ENCODE measurements at places on chromosomes 1 and 21.

GRCh38 chr1:240073097-240073496 lies 18.6 kb upstream of the FMN2 start:
- DNase-seq: no peak

- DNase-seq: no peak
Observed at GRCh38 chr1:42358791-42359190, 21.8 kb upstream of the RIMKLA start.

GRCh38 chr1:172761581-172762486 lies 102.9 kb downstream of the FASLG start:
- no peak for DNase-seq

DNA sequence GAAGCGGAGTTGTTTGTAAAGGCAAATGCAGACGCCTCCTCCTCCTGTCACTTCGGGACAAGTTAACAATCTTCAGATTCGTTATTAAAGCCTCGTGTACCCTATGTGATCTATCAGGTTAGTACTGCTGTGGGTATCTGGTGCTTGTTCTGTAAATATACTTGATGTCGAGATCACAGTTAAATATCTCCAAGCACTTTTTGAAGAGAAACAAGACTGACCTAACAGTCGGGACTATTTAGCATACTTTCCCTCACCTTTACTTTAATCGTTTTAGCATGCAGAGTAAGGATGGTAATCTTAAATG lies 710 bp downstream of the KLHL20 start:
- no peak for DNase-seq

DNA sequence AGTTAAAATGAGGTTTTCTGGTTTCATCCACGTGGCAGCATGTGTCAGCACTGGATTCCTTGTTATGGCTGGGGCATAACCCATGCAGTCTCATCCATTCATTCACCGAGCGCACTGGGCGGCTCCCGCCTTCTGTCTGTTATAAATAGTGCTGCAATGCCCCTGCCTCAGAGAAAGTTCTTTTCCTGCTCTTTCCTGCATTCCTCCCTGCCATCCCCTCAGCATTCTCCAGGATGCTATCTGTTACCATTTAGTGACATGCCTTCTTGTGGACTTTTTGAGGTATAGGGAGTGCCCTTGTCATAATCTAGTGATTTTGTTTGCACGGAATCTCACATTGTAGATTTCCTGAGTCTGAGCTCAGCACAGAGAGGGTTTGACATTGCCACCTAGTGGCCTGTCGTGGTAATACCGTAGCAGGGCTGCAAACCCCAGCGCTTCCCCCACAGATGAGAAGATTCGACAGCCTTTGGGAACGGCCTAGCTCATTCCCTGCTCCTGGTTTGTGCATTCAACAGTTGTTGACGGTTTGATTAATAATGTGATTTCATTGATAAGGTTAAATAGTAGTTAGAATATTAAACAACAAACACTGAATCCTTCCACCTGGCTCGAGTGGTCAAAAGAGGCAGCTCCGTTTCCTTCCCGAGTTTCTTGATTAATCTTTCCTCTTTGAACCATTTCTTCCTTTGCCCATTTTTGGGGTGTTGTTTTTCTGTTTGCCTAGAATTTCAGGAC lies 46.3 kb downstream of the UMODL1 start:
- peak; percentile 84 for DNase-seq

- DNase-seq: no peak
Observed at GRCh38 chr1:206040328-206040727, 12.6 kb upstream of the RHEX start.

DNA sequence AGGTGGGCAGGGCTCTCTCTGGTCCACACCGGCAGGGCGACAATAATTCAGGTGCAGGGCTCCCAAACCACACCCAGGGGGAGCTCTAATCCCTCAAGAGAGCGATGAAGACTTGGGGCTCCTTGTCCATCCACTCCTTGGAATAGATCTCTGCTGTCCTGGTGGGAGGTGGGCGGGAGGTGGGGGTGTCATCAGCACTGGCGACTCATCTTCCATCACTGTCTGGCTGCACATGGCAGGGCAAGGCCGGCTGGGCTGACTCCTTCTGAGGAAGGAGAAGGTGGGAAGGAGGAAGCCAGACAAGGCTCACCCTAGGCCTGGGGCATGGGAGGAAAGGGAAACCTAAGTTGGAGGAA lies 29.3 kb downstream of the TNNT2 start:
- DNase-seq: peak; percentile 47

GRCh38 chr1:47574451-47575165 lies 136.8 kb downstream of the FOXD2 start:
- DNase-seq: no peak

GRCh38 chr1:50796272-50796671 lies 163.8 kb downstream of the FAF1 start:
- DNase-seq: no peak

DNA sequence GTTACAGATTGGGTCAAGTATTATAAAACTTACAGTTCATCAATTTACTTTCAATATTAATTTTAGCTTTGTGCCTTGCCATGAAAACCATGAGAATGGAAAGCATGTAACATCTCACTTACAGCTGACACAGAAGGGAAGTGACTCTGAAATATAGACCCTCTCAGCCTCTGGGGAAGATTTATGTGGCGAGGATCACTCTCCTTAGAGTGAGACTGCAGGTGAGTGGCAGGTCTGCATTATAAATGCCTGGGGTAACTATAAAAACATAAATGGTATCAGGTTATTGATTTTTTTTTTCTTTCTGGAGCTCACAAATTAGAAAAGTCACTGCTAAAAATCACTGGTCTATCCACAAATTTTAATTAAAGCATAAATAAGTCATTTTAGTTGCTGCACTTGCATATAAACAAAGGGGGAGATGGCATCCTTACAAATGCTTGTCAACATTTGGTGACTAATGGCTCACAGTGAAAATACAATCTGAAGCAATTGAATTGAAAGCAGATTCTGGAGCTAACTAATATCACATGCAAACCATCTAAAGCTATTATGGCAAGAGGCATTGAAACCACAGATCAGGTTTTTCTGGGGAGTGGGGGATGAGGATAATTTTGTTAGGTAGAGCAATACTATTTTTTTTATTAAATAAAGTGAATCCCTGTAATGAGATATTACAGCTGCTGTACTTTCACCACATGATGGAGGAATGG lies 200.9 kb downstream of the TM2D1 start:
- no peak for DNase-seq

- DNase-seq: no peak
Observed at GRCh38 chr1:229768232-229768631, 142.2 kb downstream of the URB2 start.

DNA sequence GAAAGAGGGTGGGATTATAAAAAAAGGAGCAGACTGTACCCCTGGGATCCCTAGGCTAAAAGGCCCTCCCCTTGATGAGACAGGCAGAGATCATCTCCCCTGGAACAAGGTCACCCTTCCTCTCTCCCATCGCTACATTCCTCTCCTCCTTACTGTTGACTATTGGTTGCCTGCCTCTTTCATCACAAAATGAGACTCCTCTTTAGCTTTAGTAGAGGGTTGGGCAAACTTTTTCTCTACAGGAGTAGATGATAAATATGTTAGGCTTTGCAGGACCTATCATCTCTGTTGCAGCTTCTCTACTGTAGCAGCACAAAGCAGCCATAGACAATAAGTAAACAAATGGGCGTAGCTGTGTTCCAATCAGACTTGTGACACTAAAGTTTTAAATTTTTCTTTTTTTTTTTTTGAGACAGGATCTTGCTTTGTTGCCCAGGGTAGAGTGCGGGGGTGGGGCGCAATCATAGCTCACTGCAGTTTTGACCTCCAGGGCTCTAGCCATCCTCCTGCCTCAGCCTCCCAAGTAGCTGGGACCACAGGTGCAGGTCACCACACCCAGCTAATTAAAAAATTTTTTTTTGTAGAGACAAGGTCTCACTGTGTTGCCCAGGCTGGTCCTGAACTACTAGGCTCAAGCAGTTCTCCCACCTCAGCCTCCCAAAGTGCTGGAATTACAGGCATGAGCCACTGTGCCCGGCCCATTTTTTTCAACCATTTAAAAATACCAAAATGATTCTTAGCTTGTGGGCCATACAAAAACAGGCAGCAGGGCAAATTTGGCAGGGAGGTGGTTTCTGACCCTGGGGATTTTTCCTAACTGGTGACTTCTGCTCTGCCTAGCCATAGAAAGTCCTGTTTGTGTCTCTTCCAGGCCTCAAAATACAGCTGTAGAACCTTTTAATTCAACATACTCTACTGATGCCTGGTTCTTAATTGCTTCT lies 15.1 kb downstream of the MCL1 start:
- no peak for DNase-seq

- DNase-seq: no peak
Observed at GRCh38 chr1:9275161-9275560, 17.5 kb upstream of the SPSB1 start.

GRCh38 chr1:162151900-162152829 lies 82.7 kb downstream of the NOS1AP start:
- DNase-seq: no peak

DNA sequence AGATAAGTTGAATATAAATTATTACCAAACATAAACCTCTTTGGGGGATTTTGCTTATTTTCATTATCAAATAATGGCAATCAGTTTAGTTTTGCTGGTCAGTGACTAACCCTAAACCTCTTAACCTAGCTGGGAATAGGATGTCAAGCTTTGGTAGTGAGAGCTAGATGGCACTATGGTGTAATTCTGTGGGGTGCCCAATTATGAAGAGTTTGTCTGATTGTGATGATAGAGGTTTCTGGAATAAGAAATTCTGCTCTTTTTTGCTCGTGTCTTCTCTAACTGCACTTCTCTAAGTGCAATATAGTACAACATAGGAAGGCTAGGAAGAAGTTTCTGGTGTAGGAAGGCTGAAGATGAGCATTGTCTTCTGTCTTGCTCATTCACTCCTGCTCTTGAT lies 59.8 kb downstream of the XCL1 start:
- DNase-seq: no peak

- DNase-seq: no peak
Observed at GRCh38 chr21:42013931-42014330, 3.8 kb upstream of the ZBTB21 start.

GRCh38 chr1:194442901-194443575 lies 1256.6 kb upstream of the B3GALT2 start:
- DNase-seq: no peak

- peak; percentile 62 for DNase-seq
Observed at GRCh38 chr1:35726450-35727433, 8.1 kb upstream of the C1orf216 start.

GRCh38 chr1:214360525-214361164 lies 79.7 kb downstream of the SMYD2 start:
- DNase-seq: no peak

DNA sequence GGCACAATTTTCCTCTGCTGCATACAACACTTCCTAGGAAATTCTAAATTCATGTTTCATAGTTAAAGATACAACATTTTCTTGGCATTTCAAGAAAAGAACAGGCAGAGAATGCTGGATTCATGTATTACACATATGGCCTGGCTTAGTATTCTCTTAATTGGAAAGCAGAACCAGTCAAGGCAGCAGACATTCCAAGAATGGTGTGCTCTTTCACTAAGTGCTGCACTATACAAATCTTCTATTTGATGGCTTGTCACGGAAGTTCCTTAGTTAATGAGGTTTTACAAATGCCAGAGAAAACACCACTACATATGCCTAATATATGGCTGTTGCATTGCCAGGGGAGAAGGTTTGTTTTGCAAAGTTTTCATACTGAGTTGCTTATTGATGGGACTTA lies 80.8 kb upstream of the DYNLT5 start:
- DNase-seq: no peak

DNA sequence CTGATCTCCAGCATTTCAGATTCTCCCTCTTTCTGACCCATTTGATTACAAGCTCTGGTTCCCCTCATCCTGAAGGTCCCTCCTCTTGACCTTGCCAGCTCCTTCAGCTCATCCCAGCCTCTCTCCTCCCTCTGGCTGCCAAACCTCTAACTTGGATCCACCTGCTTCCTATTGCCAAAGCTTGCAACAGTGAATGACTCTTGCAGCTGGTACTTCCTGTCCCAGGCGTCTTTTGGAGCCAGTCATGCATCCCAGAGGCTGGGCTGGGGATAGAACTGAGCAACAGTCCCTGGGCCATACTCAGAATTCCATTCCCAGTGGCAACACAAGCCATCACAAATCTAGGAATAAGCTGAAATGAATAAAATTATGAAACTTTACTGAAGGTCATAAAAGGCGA lies 27.7 kb upstream of the SPOCD1 start:
- no peak for DNase-seq

DNA sequence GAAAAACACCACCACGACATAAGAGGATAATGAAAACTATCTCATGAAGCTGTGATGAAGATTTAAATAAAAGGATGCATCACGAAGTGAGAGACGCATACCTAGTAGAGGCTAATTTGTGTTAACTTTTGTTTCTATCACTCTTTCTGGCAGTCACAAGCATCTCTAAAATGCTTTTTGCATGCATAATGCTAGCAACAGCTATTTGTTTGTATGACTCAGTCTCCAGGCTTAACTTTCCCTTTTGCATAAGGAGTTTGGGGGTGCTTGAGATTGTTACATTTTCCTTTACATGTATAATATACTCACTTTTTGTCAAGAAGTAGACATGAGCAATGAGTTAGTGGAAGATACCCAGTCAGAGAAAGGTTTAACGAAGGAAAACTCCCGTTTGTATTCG lies 385.4 kb downstream of the DISC1 start:
- no peak for DNase-seq

GRCh38 chr21:40615505-40616376 lies 231.2 kb downstream of the DSCAM start:
- no peak for DNase-seq

GRCh38 chr21:15255261-15255660 lies 190.5 kb upstream of the NRIP1 start:
- no peak for DNase-seq

DNA sequence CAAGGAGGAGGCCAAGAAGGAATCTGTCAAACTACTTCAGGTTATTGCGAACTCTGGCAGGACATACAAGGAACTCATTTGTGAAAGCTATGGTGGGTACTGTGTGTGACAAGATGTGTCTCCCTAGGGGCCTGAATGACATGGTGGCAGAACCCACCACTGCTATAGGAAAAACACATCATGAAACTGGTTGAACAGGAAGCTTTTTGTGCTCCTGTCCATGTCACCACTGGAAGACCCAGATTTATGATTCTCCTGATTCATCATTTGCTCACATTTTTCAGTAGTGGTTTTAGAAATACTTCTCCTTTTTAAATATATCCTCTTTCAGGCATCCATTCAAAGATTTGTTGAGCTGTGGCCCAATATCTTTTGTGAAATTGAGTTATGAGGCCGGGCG lies 23.6 kb downstream of the ARMH1 start:
- no peak for DNase-seq

GRCh38 chr21:41891132-41891531 lies 12.0 kb upstream of the PRDM15 start:
- DNase-seq: no peak

Data from activated CD8-positive, alpha-beta T cell treated with anti-CD3 and anti-CD28 coated beads, Interleukin-2, amount 10 ng/mL, durations not matched to agents 7 days and 5 days (primary cell).